T1000 (cell line): ENCODE measurements at places on chromosomes 2 and 18.

DNA sequence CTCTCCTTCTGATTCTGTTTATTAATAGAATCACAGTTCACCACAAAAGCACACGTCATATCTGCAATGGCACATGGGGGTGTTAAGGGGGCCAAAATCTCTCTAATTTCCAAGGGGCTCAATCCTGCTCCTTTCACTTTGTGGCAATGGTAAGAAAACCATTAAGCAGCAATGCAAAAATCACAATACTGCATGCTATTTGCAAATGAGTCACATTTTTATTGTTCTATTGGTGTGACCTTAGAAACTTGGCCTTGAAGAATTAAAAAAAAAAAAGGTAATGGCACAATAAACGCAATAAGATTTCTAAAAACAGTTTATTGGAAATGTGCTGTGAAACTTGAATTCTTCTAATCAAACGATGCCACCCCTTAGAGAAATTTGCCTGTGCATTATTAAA, 251.5 kb downstream of the ZNF521 start:
- DNase-seq: no peak

DNA sequence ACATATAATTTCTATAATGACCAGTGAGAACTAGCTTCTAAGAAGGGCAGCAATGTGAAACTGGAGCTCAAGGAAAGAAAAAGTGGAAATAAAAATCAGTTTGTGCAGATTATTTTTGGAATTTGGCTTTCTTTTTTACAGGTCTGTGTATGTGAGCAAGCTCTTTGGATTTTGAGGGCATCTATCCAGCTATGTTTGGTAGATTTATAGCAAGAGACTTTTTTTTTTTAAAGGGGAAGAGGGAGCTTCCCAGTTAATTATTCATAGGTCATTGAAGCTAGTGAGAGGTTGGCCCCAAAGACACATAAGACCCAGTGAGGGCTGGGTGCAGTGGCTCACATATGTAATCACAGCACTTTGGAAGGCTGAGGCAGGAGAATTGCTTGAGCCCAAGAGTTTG, 24.0 kb upstream of the COLEC12 start:
- DNase-seq: no peak

GRCh38 chr18:12066910-12067511, 26.6 kb upstream of the ANKRD62 start:
- no peak for DNase-seq

DNA sequence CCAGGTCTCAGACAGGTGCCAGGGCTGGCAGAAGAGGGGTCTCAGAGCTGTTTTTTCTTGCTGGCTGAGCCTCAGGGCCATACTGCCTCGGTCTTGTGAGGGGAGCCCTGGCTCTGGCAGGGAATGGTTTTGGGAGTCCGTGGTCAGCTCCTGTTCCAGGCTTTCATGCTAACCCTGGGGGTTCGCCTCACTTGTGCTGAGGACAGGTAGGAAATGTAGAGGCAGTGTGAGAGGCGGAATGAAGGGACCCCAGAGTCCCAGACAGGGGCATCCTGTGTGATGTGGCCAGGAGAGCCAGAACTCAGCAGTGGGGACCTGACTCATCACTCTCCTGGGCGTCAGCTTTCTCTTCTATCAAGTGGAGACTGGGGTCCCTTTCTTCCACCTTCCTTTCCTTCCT, 5.7 kb upstream of the CELF4 start:
- DNase-seq: no peak

DNA sequence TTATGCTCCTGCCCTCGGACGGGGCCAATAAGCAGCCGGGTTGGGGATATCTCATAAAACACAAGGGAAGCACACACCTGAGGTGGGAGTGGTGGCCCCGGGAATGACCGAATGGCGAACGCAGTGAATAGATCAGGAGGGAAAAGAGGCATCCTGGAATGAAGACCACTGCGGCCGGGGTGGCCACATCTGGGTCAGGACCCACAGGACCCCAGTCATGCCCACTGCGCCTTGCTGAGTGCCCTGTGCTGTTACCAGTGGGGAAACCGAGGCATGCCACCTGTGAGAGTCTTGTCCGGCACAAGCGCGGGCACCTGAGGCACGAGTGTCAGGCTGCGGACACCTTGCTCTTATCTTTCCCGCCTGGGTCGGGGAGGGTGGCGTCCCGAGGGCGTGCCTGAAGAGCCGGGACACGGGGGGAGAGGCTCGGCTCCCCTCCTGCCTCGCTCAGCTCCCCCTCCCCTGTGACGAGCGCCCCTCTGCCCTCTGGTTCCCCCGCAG, 1.6 kb downstream of the PDCD1 start:
- no peak for DNase-seq

GRCh38 chr2:85684806-85685205, 9.4 kb upstream of the GNLY start:
- DNase-seq: no peak

GRCh38 chr2:152037743-152038435, 61.0 kb downstream of the CACNB4 start:
- no peak for DNase-seq

- no peak for DNase-seq
These were observed 355.4 kb downstream of the KIAA1328 start for GRCh38 chr18:37184209-37184868.

GRCh38 chr2:164954186-164954585, 1.1 kb downstream of the SLC38A11 start:
- no peak for DNase-seq

DNA sequence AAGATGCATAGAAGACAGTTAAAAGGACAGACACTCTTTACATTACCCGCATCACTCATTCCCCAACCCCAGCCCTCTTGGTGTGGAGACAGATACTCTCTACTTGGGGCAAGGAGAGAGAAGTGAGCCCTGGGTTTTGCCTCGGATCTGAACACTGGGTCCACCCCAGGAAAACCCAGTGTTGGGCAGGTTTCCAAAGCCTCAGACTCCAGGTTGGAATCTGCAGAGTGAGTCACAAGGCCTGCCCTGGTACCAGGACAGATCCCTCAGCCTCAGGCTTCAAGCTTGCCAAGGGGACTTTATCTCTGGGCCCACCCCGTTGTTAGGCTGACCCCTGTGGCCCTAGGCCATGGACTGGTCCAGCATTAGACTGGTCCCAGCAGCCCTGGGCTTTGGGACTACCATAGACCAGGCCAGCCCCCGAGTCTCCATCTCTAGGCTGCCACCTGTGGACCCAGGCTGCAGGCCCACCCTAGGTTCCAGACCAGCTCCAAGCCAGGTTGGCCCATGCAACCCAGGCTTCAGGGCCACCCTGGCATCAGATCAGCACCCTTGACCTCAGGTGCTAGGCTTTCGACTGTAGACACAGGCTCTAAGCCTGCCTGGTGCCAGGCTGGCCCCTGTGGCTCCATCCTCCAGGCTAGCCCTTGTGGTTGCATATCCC, 112.8 kb downstream of the GULP1 start:
- DNase-seq: no peak
